AG20443 (cell line): ENCODE measurements at places on chromosomes 11 and 22.

- DNase-seq: no peak
Measured at GRCh38 chr11:33669598-33670249, 30.9 kb downstream of the C11orf91 start.

DNA sequence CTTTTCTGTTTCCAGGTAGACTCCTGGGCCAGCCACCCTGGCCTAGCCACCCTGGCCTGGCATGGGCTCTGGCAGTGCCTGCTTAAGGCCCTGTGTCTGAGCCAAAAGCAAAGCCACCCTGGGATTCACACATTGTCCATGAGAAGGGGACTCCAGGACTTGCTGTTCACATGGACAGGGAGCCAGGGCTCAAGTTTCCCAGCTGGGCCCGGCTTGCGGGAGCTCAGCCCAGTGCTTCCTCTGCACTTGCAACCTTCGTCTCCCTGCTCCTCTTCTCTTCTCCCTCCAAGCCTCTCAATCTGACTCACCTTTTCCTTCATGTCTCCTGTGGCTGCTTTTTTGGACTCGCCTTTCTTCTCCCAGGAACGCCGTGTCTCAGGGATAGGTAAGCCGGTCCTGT lies 130.3 kb downstream of the MICAL2 start:
- DNase-seq: no peak

GRCh38 chr11:34446386-34446785 lies 7.7 kb downstream of the CAT start:
- DNase-seq: no peak

DNA sequence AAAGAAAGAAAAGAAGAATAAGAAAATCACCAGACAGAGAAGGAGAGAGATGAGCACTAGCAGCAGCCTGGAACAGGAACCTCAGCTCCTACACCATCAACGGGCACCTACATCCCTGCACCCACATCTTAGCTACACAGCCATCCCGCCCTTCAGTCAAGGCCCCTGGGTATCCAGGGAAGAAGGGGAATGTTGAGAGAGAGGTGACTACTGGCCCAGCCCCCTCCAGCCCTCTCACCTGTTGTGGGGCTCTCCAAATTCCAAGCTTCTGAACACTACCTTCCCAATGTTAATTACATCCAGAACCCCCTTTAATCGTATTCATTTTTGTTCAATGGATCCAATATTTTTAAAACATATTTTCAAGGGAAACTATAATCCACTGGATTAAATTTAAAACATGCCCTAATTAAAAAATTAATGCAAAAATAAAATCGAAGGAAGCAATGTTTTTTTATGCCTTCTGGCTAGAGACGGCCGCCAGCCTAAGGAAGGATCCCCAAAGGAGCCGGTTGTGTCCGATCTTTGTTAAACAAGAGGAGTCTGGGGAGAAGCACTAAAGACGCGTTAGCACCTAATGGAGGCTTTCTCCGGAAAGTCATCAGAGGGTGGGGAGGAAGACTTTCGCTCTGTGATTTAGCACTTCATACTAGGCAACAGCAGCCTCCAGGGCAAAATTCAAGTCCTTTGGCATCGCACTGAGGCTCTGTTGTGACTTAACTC lies 9.5 kb downstream of the TPST2 start:
- no peak for DNase-seq

DNA sequence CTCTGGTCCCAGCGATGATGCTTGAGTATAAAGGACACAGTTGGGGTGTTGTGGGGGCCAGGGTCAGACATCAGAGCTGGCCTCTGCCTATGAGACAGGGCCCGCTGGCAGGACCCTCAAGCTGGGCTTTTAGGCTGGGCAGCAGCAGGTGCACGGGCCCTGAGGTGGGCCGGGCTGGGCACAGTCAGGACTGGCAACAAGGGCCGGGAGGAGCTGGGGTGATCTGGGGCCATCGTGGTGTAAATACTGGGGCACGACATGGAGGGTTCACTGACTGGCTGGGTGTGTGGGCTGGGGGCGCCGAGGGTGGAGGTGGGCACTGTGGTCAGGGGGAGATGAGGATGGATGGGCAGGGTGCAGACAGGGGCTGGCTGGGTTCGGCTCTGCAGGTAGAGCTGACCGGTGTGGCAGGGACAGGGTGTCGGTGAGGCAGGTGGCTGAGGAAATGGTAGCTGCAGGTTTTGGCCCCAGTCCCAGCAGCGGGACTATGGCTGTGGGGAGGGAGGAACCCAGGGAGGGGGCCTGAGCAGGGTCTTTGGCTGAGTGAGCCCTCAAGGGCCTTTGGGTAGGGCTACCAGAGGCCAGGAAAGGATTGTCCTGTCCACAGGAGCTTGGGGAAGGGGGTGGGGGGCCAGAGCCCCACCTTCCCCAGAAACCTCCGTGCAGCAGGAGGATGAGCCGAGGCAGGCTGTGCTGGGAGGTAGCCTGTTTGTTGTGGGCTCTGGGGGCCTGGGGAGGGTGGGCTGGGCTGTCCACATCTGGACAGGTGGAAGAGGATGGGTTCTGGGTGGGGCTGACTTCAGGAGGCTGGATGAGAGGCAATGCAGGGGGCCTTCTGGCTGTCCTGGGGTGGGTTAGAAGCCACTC lies 81.4 kb downstream of the KCNQ1 start:
- no peak for DNase-seq

DNA sequence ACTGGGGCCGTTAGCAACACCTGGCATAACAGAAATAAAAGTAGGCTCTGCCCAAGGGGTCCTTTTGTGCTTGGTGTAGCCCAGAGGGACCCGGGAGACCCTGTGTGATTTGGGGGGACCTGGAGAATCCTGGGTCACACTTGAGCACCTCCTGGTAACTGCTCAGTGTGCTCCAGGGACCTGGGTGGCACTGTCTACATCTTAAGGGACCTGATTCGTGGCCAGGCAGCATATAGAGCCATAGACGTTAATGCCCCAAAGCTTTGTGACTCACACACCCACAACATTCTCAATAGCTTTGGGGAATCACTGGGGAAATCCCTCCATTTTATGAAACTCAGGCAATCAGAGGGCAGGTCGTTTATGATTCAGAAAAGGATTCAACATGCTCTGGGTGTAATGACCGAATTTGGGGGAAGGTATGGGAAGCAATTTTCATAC lies 3.6 kb upstream of the IGF2 start:
- DNase-seq: no peak

DNA sequence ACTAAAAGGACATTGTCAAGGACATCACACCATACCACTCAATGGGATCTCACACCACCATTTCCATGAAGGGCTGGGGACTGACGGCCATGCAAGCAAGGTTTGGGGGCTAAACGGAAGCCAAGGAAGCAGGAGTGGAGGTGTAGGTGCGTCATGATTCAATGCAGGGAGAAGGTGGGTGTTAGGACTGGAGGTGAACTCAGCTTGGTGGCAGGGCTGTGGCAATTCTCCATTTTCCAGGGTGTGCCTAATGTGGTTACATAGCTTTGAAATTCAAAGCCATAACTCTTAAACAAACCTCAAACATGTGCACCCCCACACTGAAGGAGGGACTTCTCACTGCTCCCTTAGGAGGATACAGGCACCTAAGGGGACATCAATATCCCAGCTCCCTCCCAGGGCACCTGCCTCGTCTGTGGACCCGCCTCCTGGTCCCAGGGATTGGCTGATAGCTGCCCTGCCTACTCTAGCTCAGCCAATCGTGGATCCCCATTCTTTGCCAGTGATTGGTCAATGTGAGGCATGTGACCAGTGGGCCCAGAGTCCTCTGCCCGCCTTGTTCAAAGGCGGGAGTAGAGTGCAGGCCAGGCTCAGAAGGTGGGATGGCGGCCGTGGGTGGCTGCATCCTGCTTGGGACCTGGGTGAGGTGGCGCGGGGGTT lies 64.6 kb downstream of the CTTN start:
- no peak for DNase-seq

DNA sequence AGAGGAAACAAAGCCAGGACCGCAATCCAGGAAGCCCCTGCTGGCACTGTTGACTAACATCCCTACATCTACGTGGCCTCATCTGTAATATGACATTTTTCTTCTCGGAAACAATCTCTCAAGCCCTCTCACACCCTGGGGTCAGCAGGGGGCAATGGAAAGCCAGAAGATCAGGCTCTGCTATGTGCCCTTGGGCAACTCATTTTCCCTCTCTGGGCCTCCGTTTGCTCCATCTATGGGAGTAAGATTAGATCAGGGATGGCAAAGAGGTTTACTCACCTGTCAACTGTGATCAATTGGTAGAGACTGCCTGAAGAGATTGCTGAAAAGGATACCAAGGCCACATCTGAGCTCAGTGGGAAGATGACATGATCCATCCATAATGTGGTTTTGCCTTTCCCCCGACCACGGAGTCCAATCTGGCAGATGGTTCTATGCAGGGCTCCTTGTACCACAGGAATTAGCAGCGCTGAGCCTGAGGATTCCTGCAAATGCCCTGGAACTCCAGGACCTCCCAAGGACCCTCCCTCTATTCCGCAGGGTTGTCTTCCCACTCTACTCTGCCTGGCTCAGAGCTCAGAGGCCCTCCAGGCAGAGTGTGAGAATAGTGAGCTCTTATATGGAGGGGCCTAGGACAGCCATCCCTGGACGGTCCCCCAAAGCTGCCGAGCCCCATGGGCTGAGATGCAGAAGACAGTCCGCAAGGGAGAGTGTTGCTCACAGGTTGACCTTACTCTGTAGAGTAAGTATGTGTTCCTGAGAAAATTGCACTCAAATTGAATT lies 66.1 kb downstream of the CHST1 start:
- no peak for DNase-seq

GRCh38 chr11:68941324-68942094 lies 37.8 kb downstream of the IGHMBP2 start:
- DNase-seq: no peak

DNA sequence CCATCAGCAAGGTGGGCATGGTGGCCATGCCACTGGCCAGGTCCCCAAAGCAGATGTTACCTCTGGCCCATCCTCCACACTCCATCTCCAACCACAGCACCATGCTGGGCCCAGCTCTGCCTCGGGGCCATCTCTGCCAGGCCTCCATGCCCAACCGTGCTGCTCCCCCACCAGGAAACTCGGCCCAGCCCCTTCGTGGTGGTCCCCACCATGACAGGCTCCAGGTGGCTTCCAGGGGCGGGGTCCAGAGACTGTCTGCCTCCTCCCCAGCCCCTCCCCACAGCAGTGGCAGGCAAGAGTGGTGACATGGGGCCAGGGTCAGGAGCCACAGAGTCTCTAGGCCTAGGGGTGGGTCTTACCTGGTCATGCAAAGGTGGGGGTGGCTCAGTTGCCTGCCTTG lies 27.3 kb downstream of the OR10D3 start:
- no peak for DNase-seq

DNA sequence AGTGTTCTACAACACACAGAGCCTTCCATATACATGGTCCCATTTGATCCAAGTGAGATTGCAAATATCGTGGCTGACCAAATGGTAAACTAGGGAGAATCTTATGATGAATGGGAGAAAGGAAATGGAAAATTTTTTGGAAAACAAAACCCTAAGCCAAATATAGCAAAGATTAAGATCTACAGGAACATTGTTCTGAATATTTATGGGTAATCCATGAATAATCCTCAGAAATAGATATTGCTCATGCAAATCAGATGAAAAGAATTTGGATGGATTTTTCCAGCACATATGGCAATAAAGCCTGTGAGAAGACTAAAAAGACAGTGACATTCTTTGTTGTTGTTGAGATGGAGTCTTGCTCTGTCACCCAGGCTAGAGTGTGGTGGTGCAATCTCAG lies 21.7 kb upstream of the PRDM10 start:
- DNase-seq: peak; percentile 36

DNA sequence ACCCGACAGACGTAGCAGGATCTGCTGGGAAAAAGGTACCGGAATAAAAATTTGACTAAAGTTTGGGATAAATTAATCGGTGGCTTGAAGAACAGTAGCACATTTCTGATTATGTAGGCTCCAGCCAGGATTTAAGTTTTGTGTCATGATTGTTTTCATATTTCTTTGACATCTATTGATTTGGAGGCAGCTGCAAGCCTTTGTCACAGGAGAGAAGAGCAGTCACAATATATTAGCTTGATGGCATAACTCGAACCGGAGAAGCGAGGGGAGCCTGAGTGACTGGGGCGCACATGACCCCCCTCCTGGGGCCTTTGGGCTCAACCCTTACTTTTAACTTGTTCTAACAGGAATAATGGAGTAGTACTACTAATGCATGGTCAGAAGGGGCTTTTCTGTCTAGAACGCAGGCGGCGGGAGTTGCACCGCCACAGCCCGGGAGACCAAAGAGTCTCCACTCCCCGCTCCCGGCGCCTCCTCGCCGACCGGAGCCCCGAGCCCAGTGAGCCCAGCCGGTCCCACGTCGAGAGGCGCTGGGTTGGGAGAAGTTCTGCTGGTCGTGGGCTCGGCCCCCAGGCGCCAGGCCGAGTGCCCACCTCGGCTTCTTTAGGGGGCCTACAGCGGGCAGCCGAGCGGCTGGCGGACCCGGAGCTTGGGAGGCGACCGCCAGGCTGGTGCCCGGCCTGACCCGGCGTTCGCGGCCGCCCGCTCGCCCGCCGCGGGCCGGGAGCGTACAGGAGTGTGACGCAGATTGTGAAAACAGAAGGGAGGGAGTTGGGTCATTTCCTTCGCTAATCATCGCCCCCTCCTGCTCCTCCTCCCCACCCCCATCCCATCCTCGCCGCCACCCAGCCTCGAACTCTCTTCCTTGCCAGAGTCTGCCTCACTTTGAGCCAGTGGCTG lies 15.7 kb upstream of the PAX6 start:
- peak; percentile 50 for DNase-seq

DNA sequence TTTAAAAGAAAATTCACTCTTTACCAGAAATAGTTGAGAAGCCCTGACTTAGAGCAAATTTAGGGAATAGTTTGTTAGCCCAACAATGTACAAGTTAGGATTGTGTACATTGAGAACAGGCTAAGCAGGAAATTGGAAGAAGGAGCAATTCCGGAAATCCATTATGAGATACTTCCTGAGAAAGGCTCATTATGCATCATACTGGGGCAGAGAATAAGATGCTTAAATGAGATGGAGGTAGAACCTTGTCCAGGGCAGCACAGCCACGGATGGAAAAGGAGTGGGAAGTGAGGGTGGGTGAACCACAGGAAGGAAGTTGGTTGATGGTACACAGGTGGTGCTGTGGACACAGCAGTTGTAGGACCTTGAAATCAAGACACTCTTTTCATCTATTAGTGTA lies 180.2 kb downstream of the PGR start:
- DNase-seq: no peak

DNA sequence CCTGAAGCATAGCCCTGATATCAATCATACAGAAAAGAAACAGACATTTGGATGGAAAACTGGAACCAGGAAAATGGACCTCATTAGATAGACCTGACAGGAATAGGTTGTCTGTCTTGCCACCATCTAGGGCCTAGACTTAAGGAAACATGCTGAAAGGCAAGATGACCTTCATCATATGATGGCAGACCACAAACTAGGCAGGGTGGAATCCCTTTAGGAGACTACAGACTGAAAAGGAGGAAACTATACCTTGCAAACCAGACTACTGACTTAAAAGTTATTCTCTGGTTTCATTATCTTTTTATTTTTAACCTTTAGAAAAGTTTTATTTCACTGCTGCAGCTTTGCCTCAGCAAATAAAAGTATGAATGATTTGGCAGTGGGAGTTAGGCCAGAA lies 20.3 kb downstream of the SBF2 start:
- DNase-seq: no peak

GRCh38 chr22:38649841-38650522 lies 6.2 kb downstream of the FAM227A start:
- no peak for DNase-seq
